ENCODE measurements at places on chromosomes 11 and 22.

DNA sequence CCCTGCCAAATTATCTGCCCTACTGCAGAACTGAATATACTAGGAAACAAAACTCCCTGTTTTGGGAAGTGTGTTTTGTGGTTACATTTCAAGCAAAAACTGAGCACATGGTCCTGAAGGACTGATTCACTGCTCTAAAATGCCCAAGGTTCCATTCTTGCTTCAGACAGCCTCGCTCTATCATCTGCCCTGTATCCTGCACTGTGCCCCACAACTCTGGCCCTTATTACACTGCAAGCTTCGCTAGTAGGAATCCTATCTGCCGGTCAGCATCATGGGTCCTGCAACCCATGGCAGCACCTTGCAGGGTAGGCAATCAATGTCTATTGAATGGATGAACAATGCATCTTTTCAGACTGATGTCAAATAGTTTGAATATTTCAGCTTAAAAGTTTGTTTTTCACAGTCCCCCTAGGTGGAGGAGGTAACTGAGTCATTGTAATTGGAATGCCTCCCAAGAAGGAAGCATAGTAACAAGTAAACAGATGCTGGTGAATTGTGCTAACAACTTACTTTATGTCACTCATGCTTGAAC is 21.3 kb downstream of the LAYN start:
- DNase-seq = no peak

- DNase-seq = no peak
These were observed 26.9 kb downstream of the TSPAN4 start for GRCh38 chr11:869399-870126.

- no peak for DNase-seq
These were observed 4.6 kb downstream of the NARS2 start for GRCh38 chr11:78570031-78570430.

GRCh38 chr11:86523738-86524619 is 148.4 kb downstream of the ME3 start:
- no peak for DNase-seq

GRCh38 chr22:31295360-31295759 is 3.1 kb upstream of the PIK3IP1 start:
- no peak for DNase-seq

DNA sequence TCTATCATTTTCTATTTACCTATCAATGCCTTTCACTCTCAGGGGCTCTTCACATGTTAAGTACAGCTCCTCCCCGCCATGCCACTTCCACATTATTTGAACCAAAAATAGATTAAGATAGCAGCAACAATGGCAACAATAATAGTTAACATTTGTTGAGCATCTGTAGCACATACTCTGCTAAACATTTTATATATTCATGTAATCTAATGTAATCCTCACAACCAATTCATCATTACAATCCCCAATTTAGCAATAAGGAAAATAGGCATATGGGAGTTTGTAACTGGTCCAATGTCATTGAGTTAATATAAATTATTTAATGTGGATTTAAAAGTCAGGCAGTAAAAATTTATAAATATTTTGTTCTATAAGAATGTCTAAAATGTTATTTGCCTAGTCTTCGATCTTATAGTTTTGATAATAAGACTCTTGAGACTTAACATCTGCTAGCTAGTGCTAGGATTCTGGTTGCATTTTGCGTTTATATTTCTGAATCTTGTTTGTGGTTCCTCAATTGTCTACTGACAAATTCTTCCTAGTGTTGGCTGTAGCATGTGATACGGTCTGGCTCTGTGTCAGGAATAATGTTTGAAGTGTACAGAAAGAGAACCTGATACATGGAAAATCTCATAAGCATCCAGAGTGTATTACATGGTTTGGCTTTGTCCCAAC is 621.5 kb upstream of the LUZP2 start:
- no peak for DNase-seq

DNA sequence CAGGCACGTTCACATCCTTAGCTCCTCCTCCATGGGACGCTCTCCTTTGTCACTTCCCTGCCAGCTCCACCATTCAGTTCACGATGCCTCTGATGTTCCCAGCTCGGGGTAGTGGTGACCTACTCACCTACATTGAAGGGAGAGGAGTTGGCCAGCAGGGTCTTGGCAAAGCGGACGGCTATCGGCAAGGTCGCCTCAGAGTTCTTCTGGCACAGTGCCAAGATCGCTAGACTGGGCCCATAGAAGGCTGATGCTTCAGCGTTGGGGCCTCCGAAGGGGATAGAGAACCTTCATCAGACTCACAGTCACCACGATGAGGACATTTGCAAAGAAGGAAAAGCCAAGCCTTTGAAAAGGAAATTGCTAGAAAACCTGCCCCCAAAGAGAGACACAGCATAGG is 3.0 kb downstream of the CBLIF start:
- no peak for DNase-seq

DNA sequence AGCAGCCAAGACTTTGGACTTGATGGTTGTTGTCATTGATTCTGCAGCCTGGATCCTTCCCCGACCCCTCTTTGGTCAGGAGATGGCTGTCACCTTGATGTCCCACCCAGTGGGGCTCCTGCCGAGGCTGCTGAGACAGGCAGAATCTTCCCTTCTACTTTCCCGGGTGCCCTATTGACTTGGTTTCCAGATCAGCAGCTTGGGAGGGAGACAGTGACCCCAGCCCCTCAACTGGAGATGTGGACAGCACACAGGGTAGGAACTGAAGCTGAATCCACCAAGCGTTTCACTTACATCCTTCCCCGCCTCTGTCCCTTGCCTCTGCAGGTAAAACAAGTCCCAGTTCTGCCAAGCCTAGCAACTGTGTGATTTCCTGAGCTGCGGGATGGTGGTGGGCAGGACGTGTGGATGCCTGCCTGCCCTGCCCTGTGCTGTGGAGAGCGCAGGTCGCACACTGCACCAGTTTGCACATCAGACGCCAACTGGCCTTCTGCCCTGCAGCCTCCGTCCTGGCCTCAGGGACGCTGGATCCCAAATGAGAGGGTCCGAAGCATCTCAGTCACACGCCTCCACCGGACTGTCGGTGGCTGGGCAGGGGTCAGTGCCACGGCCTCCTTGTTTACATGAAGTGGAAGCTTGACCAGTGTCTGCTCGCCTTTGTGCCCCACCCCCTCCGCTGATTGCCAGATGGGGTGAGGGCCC is 34.6 kb downstream of the FAM83F start:
- DNase-seq = no peak

DNA sequence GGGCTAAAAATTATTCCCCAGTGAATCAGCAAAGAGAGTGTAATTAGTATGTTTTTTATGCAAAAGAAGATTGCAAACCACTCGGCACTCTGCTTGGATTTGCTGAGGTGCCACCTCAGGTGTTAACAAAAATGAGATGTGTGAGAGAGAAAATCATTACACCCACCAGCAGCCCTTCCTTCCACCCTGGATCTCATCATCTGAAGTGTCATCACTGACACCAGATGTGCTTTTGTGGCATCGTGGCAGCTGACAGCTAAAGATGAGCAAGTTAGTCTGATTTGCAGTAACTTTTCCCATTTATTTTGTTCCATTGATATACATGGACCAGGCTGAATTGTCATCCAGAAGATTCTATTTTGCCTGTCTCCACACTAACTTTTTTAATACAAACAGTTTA is 44.6 kb upstream of the PAK1 start:
- DNase-seq = no peak

GRCh38 chr11:92739041-92739440 is 230.4 kb upstream of the MTNR1B start:
- no peak for DNase-seq

GRCh38 chr11:36388071-36388470 is 92.0 kb downstream of the PRR5L start:
- no peak for DNase-seq

DNA sequence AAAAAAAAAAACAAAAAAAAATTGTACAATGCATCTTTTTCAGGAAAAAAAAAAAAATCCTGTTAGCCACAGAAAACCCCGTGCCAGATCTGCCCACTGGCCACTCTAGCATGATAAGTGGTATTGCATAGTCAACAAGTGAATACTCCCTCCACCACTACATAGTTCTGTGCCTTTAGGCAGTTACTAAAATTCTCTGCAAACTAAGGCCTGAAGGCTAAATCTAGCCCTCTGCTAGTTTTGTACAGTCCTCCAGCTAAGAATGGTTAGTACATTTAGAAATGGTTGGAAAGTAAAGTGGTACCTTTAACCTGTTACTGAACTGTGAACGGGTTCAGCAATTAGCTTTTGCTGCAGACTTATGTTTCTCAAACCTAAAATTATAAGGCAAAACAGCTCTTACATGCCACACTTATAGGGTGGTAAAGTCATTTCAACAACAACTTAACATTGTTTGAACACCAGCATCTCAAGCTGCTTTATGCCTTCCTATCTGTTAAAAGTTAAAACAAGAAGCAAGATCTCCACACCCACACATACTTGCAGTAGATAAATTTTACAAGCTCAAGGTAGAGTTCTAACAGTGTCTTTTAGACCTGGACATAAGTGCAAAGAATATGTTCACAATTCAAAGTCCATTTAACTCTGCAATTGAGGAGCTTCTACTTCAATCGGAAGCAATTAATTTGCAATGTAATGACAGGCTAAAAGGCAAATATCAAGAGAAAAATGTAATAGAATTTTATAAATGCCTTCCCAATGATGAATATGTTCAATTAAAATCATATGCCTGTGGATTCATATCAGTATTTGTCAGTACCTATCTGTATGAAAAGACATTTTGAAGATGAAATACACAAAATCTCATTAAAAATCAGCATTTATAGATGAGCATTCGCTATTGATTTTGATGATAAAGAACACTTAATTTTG is 7.3 kb downstream of the C11orf71 start:
- no peak for DNase-seq

GRCh38 chr11:10385696-10386095 is 69.4 kb upstream of the AMPD3 start:
- no peak for DNase-seq

DNA sequence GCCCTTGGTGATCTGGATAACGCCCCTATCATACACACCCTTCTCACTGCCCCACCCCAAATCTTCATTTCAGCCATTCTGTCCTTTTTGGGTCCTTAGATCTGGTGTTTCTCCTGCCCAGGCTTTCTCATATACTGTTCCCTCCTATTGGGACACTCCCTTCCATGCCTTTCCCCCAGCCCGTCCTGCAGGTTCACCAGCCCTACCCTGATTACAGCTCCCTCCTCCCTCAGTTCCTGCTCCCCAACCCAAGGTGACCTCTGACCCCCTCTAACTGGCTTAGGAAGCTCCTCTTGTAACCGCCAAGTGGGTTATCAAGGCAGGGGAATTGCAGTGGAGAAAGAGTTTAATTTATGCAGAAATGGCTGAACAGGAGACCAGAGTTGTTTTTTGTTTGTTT is 13.0 kb downstream of the MTFP1 start:
- no peak for DNase-seq

- DNase-seq = no peak
These were observed 55.2 kb upstream of the TOP3B start for GRCh38 chr22:22037740-22038139.

DNA sequence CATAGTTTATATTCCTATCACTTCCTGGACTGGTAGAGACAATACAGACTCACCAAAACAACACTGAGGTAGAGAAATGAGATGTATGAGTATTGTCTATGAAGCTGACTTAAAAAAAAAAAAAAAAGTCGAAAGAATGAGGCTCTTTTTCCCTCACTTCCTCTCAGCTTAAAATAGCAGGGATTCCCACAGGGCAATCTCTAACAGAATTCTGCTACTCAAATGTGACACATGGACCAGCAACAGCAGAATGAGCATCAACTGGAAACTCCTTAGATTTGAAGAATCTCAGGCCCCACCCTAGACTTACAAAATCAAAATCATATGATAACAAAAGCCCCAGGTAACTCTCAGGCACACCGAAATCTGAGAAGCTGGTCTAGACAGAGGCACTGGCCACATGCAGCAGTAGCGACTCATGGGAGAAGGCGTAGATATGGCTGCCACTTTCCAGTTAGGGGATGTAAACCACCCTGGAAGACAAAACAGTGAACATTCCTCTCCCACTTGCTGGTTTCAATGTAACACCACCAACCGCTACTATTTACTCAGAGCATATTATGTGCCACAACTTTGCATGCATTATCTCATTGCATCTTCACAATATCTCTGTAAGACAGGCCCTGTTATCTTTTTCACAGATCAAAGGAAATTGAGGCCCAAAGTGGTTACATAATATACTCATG is 128.0 kb downstream of the RBFOX2 start:
- DNase-seq = no peak

DNA sequence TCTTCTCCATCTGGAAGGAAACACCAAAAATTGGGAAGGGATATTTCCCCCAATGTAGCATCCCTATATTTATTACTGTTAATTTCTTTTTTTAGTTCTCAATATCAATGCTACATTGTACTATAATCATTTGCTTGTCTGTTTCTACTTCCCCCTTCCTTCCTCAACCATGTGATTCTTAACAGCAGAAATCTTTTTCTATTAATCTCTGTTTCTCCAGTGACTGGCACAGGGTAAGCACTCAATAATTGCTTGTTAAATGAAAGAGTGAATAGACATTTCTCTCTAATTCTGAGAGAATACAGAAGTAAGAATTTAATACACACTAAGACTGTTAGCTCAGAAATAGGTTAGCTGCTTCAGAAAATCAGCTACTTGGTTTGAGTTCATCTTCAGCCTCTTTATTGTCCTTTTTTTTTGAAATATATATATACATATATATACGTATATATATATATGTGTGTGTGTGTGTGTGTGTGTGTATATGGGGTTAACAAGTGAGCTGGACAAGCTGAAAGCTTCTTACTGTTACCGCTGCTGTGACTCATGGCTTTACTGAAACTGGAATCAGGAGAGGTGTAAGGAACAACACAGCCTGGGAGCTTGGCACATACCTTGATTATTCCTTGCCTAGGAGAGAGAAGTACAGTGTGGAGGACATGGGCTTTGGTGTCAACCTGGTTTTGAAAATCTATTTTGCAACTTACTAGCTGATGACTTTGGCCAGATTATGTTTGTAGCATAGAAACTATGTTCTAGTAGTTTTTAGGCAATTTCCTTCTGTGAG is 26.2 kb upstream of the PDE3B start:
- DNase-seq = no peak

DNA sequence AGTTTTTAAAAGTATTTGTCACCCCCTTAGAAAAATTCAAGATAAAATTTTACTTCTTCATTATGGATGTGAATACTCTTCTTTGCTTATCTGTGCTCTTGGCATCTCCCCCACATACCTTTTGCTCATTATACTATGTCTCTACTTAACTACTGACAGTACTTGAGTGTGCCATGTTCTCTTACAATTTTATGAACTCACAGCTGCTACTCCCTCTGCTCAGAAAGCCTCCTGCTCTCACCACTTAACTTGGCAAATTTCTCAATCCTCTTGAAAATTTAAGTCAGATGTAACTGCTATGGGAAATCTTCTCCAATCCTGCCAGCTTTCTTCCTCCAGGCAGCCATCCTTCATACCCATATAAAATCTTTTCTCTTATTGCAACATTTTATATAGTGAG is 163.4 kb downstream of the CNTN5 start:
- no peak for DNase-seq

- peak; percentile 81 for DNase-seq
These were observed 1.6 kb downstream of the CCND1 start for GRCh38 chr11:69642549-69642912.

GRCh38 chr11:122491509-122491908 is 164.0 kb upstream of the UBASH3B start:
- DNase-seq = no peak

- no peak for DNase-seq
These were observed 61.1 kb downstream of the NFAM1 start for GRCh38 chr22:42371099-42371498.
